ENCODE measurements at places on chromosomes 11 and 22.

GRCh38 chr11:113176599-113177360, 137.6 kb upstream of the TTC12 start:
- DNase-seq = no peak

DNA sequence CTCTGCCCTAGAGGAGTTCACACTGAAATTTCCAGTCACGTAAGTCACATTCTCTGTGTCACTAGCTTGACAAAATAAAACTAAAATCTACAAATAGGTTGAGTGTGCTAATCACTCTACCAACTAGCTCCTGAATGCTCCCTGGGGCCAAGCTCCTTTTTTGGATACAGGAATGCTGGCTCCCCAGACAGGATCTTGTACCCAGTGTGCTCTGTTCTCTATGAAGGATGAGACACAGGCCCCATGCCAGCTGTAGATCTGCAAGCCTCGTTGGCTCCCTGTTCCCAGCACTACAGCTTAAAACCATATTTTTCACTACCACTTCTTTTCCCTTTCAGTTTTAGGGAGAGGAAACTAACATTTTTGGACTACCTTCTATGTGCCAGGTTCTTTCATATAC, 3.7 kb upstream of the IPO7 start:
- DNase-seq = no peak

DNA sequence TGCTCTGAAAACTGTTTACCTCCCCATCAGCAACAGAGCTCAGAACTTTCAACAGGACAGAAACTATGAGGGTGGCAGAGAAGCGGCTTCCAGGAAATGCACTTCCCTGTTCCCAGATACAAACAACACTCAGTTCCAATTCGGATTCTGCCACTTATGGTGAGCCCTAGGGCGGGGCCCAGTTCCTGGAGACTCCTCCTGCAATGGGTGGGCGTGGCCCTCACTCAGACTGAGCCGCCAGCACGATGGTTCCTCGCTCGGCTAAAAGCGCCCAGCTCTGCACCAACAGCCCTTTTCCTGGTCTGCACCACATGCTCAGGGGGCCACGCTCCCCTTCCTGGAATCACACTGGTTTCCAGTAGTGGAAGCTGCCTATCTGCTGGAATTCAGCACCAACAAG, 314.1 kb downstream of the CTTN start:
- DNase-seq = peak; percentile 66

DNA sequence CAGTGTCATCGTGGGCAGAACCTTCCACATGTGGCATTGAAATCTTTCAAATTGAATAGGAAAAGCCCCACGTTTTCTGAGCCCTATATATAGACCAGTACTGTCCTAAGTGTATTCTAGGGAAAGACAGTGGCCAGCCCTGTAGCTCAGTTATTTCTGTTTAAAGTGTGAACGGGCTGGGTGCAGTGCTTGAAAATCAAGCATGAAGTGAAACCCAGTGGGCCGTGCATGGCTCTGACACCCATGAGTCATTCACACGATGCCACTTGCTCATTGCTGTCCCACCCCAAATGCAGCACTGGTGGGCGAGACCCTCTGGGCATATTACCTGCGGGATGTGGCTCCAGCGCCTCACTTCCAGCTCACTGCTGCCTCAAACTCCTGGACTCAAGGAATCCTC, 29.8 kb upstream of the CCDC188 start:
- DNase-seq = no peak

DNA sequence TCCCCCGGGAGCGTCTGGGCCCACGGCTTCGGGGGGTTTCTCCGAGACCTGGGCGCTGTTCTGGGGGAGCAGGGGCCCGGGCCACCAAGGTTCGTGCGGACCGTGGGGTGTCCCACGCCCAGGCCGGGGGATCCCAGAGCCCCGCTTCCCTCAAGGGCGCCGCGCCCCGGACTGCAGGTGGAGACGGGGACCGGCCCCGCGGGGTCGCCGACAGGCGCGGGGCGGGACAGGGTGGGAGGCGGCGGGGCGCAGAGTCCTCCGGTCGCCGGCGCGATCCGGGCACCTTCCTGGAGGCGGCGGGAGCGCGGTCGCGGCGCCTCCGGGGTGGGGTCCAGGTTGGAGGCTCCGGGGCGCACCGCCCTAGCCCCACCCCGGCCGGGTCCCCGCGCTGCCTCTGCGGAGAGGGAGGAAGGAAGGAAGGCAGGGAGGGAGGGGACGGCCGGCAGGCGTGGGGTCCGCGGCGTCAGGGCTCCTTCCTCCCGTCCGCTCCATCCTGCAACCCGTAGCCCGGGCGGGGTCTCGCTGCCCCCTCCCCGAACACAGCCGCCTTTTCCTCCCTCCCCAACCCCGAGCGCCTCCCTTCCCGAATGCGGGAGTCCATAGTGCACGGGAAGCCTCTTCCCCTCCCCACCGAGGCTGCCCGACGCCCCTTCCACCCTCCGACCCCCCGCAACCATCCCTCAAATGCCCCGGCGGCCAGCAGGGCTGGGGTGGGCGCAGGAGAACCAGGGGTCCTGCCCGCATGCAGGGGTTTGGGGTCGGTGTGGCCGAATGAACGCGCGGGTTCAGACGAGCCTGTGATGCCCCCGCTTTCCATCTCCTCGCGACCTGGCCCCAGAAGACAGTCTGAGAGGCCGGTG, 4.3 kb upstream of the ZBED4 start:
- DNase-seq = no peak

- no peak for DNase-seq
Observed at GRCh38 chr11:639332-639955, 2.4 kb downstream of the DRD4 start.

DNA sequence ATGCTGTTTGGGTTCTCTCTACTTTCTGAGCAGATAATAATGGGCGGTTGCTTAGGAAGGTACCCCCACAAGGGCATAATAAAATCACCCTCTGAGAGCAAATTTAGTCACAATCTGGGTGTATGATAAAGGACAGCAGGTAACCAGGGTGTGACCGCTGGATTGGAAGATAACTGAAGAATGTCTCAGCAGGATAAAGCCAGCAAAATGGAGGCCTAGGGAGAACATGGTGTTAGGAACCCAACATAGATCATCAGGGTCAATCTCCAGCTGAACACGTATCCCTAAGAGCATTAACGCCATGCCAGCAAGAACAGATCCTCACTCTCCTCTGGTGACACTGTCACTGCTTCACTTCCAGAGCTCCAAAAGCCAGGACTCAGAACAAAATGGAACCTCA, 64.5 kb upstream of the SCUBE2 start:
- DNase-seq = no peak

GRCh38 chr11:117796872-117797529, at the start of gene DSCAML1:
DSCAML1 (minus strand) TSS chr11:117797216; CDS start chr11:117797079, 137 bp downstream.
- no peak for DNase-seq

- no peak for DNase-seq
Observed at GRCh38 chr22:18085188-18085587, 7.4 kb downstream of the PEX26 start.

DNA sequence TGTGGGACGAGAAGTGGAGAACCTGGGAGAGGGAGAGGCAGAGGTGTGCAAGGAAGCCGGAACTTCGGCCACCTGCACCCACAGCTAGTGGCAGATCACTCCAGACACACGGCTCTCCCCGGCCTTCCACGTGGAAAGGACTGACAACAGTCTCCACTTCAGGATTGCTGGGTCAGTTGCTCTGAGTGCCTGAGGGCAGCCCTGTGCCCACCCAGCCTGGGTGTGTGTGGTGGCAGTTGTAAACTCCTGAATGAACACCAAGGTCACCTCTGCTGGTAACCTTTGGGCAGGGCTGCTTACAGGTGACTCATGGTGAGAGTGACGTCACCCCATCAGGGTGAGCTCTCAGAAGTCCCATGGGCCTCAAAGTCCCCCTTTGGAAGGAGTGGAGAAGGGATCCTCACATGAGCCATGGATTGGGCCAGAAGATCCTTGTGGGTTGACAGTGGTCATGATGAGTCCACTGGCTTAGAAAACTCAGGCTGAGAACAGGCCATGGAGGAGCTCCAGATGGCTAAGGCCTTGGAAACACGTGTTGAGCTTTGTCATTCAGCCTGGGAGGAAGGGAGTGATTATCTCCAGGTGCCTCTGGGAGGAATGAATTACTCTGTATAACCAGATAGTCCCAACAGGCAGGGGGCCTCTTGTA, 71.3 kb downstream of the BCR start:
- DNase-seq = no peak

DNA sequence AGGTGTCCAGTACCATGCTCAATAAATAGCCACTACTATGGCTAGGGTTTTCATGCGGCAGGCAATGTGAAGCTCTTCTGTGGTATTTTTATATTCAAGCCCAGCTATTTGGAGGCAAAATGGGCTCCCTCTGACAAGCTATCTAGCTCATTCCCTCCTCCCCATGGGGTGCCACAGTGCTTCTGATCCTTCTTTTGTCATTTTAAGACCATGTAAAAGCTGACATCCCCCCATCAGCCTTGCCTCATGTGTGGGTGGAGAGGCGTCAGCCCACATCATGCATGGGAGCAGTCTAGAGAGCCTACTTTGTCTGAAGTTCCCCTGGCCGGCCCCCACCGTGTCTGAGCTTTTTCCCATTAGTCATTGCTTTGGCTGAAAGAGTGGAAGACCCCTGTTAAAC, 59.8 kb downstream of the NAV2 start:
- DNase-seq = no peak

DNA sequence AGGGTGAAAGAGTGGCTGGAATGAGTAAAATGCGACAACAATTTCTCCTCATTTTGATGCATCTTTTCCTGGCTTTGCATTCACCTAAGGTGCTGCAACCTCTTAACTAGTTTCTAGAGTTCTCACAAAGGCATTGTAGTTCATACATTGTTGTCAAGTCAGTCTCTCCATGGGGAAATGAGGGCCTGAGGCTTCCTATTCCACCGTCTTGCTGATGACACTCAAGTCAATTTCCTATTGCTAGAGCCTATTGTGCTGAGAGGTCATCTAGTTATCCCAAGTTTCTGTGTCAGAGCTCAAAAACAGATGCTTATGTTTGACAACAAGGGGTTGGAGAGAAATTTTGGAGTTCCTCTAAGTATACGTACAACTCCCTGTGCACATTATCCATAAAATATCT, 11.6 kb upstream of the MS4A6A start:
- DNase-seq = no peak

DNA sequence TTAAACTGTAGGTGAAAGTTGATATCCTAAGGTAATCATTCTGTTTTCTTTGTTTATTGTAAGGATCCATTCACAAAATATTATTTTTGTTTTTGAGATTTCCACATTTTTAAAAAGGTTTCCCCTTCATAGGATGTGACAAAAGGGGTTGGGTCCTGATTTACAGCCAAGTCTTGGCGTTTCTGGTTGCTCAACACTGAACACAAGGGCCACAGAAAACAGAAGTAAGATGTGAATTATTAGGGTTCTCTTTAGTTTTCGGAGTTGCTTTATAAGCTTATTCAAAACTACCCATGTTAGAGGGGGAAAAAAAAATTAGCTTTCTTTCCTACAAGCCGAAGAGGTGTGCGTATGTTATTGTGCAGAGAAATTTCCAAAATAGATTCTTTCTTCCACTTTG, 30.0 kb upstream of the FLI1 start:
- DNase-seq = no peak

DNA sequence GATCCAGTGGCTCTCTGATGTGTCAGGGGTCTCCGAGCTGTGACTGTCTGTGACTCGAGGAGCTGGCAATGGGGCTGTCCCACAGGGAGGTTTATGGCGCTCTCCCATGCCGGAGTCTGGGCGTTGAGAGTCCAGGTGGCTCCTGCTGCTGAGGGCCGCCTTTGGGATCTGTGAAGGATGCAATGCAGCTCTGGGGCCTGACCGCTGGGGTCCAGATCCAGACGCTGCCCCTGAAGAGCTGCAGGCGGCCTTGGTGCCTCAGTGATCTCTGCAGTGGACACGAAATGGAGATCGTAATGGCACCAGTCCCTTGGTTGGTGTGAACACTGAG, 155.3 kb downstream of the TBC1D22A start:
- no peak for DNase-seq

GRCh38 chr11:71203681-71204080, 48.7 kb downstream of the SHANK2 start:
- no peak for DNase-seq

GRCh38 chr11:128664317-128664716, 29.6 kb upstream of the FLI1 start:
- no peak for DNase-seq

GRCh38 chr11:26623076-26623659, 51.1 kb upstream of the MUC15 start:
- no peak for DNase-seq

- no peak for DNase-seq
Observed at GRCh38 chr11:2307501-2308331, 5.9 kb downstream of the TSPAN32 start.

DNA sequence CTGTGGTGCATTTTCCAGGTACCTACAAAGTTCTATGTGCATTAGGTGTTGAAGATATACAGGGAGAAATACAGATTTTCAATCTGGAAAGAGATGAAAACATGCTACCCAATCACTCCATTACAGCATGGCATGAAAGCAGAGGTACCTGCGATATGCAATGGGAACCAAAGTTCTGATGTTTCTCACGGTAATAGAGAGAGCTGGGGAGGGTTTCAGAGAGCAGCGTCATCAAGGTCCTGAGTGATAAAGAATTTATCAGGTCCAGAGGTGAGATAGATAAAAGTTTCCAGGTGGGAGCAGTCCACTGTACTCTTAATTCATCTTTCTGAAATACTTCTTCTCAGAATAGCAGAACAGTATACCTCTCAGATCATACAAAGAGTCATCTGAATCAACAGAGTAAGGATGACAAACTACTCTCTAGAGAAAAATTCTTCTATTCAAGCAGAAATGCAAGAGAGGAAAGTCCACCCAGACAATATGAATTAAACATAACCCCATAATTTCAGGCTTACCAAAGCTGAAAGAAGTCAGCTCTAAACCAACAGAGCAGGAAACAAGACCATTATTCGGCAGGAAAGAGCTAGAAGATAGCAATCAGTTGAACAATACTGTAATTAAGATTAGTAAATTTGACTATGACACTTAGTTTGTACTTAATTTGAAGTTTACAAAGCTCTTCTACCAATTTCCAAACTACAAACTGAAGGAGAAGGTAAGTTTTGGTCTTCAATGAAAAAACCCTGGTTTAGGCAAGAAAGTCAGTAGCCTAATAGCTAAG, 12.8 kb downstream of the CTSC start:
- no peak for DNase-seq

DNA sequence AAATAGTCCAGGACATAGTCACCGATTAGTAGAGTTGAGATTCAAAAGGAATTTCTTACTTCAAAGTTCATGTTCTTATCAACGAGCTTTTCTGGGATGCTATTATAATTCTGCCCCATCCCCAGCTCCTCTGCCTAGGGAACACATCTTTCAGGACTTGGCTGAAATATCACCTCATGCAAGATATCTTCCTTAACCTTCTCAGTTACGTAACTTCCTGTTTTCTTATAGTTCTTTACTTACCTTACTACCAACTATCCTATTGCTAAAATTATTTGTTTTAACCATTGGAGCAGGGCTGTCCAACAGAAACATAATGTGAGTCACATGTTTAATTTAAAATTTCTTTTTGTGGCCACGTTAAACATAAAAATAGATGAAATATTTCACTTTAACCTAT, 2.3 kb downstream of the NARS2 start:
- no peak for DNase-seq

- DNase-seq = no peak
Observed at GRCh38 chr11:130118165-130118564, 41.4 kb upstream of the ST14 start.

- DNase-seq = no peak
Observed at GRCh38 chr11:11347592-11347991, 5.5 kb downstream of the CSNK2A3 start.

All from SK-MEL-5 (cell line).